ENCODE measurements at places on chromosomes 7 and 10. TPM values are rescaled to one million over a fixed set of nuclear protein-coding genes. Genes with fewer than 3 reads are reported as not detected.

SKIDA1 gene
- total RNA-seq, result 0.11 TPM

GRCh38 chr7:26439521-26440232 lies 148.0 kb downstream of the SNX10 start:
- no peak overlapping the region for H3K4me3 ChIP-seq
- no peak overlapping the region for H3K27ac ChIP-seq
- no peaks in the 10 kb centered on the region for H3K4me1 ChIP-seq

DNA sequence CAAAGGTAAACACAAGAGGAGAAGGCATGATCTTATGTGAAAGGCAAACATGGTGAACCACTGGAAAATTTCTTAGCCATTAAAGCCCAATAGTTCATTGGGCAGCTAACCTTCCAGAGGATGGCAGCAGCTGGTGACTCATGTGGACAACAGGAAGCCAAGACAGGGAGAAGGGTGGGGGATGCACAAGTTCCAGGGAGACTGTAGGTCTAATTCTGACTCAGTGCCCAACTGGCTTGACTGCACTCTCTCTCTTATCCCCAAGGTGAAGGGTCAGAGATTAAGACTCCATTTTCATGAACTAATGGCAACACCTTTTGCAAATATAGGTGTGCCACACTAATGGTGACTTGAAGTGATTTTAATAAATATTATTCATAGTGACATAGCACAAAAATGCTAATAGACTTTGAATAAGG lies 47.9 kb upstream of the SLC35B4 start:
- no peak for DNase-seq
- H3K36me3 ChIP-seq, result no peaks in the 10 kb centered on the region
- no peak overlapping the region for H3K27ac ChIP-seq
- no peaks in the 10 kb centered on the region for H3K4me1 ChIP-seq
- H3K4me3 ChIP-seq, result no peak overlapping the region

GRCh38 chr7:133053321-133053891 lies 28.5 kb downstream of the CHCHD3 start:
- H3K27me3 ChIP-seq, result no peaks in the 10 kb centered on the region
- no peak overlapping the region for H3K4me3 ChIP-seq
- H3K36me3 ChIP-seq, result no peaks in the 10 kb centered on the region
- no peak for DNase-seq
- no peak overlapping the region for H3K27ac ChIP-seq

DNA sequence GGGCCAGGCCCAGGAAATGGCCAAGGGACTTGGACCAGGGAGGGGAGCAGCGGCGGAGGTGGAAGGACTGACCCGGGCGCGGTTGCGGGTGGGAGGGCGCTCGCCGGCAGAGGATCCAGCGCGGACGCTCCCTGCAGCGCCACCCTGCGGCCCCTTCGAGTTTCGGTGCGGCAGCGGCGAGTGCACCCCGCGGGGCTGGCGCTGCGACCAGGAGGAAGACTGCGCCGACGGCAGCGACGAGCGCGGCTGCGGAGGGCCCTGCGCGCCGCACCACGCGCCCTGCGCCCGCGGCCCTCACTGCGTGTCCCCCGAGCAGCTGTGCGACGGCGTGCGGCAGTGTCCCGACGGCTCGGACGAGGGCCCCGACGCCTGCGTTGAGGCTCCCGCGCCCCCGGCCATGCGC lies 16.8 kb upstream of the ZNF467 start:
- no peaks in the 10 kb centered on the region for H3K36me3 ChIP-seq
- no peak overlapping the region for H3K4me3 ChIP-seq
- peaks cover 3% of the 10 kb centered on the region for H3K4me1 ChIP-seq
